ENCODE measurements at places on chromosomes 3 and 15.

GRCh38 chr3:195443391-195443989 is 670 bp upstream of the ACAP2 start:
- DNase-seq, result no peak

DNA sequence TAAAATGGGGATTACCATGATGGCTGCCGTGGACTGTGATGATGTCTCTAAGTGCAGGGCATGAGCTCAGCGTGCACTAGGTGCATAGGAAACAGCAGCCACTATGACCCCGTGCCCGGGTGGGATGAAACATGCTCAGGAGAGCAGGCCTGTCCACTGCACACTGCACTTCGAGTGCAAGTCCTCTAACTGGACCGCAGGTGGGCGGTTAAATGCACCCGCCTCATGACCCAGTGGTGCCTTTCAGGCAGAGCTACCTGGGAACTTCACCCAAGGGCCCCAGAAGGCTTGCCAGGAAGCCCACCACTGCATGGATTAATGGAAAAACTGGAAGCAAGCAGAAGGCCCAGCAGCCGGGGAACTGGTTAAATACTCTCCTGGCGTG is 34.0 kb downstream of the PRKCD start:
- DNase-seq, result no peak

DNA sequence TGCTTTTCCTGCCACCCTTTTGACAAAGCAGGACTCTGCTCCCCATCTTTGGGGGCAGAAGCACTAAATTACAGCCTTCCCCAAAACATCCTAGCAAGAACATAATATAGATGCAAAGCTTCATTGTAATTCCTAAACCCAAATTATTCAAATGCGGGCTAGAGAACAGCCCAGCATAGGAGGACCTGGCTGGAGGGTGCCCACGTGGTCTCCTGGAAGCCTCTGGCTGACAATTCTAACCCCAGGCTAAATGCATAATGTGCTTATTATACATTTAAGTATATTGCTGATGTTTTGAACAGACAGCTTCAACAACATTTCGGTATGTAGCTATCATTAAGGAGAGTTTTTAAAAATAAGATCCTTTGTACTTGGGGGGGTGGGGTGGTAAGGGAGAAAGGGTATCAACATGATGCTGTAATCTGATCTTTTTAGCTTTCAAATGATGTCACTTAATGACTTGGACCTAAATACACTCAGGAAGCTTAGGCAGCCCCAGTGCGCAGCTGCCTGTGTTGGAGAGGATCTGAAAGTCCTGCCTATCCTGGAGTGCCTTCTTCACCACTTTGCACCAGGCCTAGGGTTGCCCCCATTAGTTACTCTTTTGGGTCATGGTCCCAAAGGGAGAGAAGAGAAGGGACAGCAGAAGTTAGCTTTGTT is 57.2 kb upstream of the USP3 start:
- DNase-seq, result no peak

GRCh38 chr3:82791241-82791640 is 1029.8 kb upstream of the GBE1 start:
- DNase-seq, result no peak

GRCh38 chr3:155032918-155033317 is 47.2 kb upstream of the MME start:
- no peak for DNase-seq

- peak; percentile 73 for DNase-seq
Observed at GRCh38 chr15:82832601-82833361, 23.4 kb downstream of the WHAMM start.

DNA sequence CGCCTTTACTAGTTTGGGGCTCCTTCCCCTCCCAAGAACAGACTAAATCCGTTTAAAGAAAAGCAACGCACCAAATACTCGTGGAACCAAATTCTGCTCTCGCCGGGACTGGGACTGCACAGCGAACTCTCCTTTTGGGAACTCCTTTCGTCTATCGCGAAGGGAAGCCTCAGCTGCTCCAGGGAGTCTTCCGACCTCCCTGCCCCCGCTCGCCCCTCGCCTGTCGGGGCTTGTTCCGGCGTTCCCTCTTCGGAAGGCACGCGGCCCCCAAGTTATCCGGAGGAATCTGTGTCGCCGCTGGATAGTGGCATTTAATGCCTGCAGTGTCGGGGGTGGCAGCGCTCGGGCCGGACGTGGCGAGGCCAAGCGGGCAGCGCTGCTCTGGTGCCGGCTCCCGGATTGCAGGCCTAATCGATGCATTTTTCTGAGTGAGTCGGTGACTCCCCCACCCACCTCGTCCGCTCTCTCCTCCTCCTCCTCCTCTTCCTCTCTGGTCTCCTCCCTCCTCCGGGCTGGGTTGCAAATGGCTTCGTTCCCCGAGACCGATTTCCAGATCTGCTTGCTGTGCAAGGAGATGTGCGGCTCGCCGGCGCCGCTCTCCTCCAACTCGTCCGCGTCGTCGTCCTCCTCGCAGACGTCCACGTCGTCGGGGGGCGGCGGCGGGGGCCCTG is at the start of gene TRIM71:
TRIM71 (plus strand) TSS at position 440 of the 671 bp plus-strand sequence; CDS start at position 524, 84 bp downstream.
- no peak for DNase-seq

DNA sequence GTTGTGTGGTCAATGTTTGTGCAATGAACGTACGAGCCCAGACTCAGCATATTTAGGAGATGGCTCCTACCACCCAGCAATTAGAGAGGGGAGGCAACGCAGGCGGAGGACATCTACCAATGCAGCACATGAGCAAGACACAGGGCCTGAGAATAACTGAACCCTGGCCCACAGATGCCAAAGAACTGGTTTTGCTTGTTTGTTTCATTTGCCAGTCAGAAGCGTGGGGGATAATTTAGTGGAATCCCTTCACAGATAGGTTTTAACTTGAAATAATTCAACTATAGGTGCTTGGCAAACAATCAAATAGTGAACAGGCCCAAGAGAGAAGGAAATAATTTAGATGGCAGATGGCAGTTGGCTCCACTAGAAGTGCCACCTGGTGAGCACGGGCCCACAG is 54.8 kb downstream of the LIPC start:
- DNase-seq, result no peak

GRCh38 chr15:48373821-48374451 is 42.7 kb downstream of the DUT start:
- DNase-seq, result no peak

All from GM10248 (cell line).